ENCODE measurements at places on chromosomes 11 and 22.

DNA sequence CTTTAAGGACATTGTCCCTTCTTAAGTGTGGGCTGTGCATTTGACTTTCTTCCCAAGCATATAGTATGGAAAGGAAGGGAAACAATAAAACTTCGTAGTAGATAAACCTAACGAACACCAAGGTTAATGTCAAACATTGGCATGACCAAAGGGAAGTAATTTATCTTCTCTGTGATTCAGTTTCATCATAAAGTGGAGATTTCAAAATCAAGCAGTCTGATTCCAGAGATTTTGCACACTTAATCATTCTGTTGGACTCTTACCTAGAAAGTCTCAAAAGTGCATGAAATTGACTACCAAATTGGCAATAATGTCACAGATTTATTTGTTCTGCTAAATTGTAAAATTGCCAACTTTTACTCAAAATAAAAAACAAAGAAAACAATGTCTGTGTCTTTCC, 559.7 kb downstream of the JRKL start:
- no peak for DNase-seq

GRCh38 chr11:101096036-101096704, 33.4 kb downstream of the PGR start:
- DNase-seq, result peak; percentile 16

GRCh38 chr22:49965091-49966040, 4.8 kb downstream of the PIM3 start:
- no peak for DNase-seq

GRCh38 chr22:46272762-46273431, 5.1 kb downstream of the TTC38 start:
- no peak for DNase-seq

- no peak for DNase-seq
These were observed 729 bp downstream of the IL17RA start for GRCh38 chr22:17085277-17086181.

Measured in H4 (cell line).